ENCODE measurements at places on chromosomes 5 and 9.

DNA sequence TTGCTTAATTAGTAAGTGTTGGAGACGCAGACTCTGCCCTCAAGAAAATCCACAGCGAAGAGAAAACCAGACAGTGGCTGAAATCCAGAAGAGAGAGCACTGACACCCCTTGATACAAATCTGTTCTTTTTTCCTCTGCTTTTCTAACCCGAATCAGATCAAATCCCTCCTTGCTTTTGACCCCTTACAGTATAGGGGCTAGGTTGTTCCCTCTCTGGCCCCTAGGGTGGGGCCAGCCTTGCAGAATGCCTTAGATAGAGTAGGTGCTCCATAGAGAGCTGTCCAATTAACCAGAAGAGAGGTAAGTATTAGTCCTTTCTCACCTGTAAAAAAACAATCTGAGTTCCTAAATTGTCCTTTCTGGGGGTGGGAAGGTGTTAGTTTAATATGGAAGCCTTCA lies 10.1 kb downstream of the C1QTNF2 start:
- no peak for DNase-seq

DNA sequence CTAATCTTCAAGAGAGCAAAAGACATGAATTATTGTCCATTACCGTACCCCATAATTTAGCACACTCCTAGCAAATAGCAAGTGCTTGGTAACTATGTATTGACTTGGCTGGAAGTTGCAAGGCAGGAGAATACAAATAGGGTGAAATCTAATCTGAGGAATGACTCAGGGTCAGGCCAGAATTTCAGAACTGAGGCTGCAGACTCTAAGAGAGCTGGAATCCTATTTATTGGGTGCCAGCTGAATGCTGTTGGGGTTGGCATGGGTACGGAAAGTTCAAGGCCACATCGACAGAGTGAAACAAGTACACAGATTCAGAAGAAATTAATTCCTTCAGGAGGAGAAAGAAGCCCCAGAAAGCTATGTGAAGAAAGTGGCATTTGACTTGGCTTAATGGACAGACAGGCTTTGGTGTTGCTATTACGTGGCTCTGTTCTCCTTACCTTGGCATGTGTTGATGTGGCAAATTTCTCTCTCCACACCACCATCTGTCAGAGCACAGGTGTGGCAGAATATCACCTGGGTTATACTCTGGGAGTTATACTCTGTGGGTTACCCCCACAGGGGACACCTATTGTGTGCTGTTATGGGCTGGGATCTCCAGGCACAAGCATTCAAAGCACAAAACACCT lies 20.9 kb upstream of the ASTN2 start:
- DNase-seq: no peak

DNA sequence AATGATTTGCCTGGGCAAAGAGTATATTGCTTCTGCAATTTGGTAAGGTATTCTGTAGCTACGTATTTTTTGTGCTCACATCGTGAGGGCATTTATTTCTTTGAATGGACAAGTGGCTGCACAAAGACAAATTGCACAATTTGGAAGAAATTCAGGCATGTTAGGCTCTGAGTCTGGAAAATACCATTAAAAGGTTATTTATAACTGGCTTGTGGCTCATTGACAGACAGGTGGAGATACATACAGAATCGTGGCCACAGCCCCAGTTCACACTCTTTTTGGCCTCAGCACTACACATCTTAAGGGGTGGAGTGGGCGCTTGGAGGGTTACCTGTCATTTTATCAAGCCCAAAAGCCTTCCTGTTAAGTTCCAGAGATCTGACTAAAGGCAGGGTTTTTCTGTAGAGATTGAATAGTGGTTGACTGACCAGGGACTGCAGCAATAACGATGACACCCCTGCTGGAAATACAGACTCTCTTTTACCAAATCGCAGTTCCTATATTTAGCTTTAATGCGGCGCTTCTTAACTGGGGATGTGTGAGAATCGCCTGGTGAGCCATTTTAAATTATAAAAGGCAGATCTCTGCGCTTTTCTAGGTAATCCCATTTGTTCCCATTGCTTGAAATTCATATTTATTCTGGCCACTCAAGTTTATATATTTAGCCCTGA lies 14.7 kb downstream of the MAN2A1 start:
- no peak for DNase-seq

DNA sequence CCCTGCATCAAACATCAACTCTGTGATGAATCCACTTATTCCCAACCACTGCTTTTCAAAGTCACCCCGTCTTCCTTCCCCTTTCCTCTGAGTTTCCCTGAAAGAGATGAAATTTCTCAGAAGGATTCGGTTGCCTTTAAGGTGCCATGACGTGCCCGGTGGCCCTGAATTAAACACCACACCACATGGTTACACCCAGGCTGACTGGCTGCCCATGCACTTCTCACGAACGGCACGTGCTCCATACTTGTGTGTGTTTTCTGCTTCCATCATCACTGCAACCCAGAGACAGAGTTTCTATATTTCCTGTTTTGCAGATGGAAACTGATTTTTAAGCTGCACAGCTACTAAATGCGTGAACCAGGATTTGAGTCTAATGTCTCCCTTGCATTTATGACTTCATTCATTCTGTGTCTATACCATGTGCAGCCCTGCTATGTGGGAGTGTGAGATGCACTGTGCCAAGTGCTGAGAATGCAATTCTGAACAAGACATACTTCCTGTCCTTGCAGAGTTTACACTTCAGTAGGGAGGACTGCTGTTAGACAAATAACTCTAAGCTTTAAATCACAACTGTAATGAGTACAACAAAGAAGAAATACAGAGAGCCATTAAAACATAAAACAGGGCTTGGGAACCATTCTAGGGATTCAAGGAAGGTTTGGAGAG lies 162.9 kb downstream of the NXNL2 start:
- peak; percentile 58 for DNase-seq

DNA sequence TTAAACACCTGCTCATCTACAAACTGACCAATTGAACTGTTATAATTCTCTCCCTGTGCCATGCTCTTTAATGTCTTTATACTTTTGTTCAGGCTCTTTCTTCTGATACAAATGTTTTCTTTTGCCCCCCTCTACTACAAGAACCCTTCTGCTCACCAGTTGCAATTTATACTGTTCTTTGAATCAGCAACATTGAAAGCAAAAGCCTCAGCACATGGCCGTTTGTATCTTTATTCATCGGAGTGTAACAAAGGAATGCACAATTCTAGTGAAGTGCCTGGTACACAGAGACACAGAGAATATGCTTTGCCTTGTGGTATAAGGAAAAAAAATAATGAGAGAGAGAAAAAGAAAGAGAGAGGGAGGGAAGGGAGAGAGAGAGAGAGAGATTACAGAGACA lies 547.1 kb downstream of the CDH12 start:
- DNase-seq: no peak

DNA sequence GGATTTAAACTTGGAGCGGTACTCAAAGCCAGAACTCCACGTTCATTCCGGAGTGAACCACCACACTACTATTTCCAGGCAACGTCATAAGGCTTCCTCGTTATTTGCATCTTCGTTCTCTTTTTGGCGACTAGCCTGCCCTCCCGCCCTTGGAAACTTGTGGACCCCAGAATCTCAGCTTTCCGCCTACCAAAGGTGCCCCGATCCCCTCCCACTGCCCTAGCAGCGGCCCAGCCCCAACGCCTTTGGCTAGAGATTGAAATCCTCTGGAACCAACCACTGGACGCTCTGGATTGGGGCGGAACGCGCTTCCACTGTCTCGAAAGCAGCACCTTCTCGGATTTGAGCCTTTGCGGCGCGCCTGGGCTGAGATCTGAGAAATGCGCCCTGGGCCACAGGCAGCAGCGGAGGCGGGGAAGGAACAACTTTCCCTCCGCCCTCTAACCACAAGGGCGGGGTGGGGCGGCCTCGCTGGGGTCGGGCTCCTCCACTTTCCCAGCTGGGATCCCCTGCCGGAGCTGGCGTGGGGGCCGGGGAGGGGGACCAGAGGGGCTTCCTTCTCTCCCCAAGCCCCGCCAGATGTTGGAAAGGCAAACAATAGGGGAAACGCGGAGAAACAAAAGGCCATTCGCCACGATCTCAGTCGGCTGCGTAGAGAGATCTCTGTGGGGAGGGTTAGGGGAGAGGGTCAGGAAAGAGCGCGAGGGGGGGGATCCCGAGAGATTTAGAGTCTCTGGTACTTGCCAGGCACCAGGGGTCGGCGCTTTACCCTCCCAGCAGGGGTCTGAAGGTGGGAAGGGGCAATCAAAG lies 1.3 kb downstream of the MOB3B start:
- peak; percentile 81 for DNase-seq

- DNase-seq: no peak
Measured at GRCh38 chr5:159206818-159207217, 2.5 kb downstream of the RNF145 start.

DNA sequence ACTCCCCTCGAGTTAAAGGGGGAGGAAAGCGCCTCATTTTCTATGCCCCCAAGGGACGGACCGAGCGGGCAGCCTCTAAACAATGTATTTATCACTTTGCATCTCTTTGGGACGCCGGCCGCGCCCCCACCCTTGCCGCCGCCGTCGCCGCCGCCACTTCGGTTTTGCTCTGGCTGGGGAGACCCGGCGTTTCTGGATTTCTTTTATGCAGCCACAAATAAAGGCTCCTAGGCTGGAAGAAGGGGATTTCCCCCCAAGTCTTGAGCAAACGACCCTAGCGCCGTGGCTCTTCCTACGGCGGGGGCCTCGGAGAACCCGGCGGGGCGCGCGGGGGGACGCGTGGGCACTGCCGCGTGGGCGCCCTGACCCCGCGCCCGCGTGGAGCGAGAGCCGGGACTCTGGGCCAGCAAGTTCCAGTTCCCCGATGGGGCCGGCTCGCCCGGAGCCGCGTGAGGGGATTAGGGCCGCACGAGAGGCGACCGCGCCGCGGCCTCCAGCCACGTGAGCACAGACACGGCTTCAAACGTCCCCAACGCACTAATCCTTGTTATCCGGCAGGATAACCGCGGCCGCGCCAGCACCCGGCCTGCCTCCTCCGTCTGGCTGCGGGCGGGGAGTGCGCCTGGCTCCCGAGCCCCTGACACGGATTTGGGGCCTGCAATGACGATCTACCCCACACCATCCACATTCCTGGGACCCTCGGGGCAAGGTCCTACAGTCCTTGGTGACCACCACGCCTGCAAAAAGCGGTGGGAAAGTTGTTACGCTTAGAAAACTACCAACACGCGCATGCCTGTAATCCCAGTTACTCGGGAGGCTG lies 7.9 kb upstream of the NEUROG1 start:
- peak; percentile 47 for DNase-seq

GRCh38 chr9:93669116-93669957 lies 93.0 kb downstream of the PHF2 start:
- DNase-seq: peak; percentile 13

GRCh38 chr9:88782931-88783710 lies 208.1 kb upstream of the S1PR3 start:
- DNase-seq: no peak

GRCh38 chr5:144108131-144108530 lies 62.3 kb downstream of the YIPF5 start:
- peak; percentile 34 for DNase-seq
